ENCODE measurements at places on chromosomes 12 and 14.

DNA sequence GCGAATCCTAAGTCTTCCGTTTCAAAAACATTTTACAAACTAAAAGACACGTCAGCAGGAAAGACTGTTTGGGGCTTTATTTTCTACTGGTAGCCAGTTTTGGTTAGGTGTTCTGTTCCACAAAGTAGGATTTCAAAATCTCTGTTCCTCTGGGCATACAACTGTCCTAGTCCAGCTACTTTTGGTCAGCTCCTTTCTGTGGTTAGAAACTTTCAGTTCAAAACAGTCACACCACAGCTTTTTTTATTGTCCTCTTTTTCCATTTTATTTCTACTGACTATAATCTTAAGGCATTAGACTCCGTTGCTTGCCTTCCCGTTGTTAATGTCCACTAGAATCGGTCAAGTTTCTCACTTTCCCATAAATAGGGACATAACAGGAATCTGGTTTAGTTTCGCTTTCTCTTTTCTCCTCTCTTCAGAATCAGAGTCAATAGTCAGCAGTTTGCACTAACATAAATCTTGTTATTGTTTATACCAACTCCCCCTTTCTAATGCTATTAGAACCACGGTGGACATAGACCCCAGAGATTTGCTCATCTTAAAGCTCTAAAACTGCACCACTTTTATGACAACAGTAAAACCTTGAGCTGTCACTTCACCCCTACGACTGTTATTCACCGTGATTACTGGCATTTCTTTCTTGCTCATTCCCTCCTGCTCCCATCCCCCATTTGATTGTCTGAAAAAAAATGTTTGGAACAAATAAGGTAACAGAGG lies 41.5 kb upstream of the NPAS3 start:
- no peak for DNase-seq

DNA sequence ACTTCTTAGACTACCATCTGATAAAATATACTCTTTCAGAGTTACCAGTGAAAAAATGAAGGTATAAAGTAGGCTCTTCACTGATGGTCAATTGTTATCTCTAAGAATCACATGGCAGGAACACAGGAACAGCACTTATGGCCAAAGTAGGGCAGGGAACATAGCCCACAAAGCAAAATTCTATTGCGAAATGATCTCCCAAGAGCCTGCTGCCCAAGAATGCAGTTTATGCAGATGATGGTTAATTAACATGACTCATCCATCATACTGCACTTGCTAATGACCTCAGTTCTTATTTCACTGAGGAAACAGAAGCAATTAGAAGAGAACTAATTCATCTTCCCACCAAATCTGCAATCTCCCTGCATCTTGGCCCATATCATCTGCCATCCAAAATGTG lies 133.8 kb downstream of the SLC2A13 start:
- DNase-seq, result no peak

DNA sequence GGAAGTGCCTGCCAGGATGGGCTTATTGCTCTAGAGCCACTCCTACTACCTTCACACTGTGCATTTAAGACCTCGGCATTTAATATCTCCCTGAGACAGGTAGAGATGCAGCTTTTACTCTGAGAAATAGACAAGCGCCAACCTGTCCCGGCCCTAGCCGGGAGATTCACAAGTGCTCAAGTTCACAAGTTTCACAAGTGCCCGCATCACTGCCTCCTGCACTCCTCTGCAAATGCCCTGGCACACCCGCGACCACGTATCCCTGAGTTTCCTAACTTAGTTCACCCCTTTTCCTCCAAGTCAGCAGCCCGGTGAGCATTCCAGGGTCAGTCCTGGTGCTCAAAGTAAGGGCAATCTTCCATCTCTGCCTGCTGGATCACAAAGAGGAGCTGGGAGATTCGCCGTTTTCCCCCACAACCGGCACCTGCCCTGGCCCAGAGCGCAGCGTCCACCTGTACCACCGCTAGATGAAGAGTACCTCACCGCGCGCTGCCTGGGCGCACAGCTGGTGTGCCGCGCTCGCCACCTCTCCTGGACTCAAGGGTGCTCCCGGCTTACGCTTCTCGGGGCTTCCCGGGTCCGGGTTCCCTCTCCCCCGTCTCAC lies 5.0 kb upstream of the SLC38A4 start:
- DNase-seq, result no peak

GRCh38 chr14:104216457-104216856 lies 78.1 kb downstream of the KIF26A start:
- DNase-seq, result no peak

DNA sequence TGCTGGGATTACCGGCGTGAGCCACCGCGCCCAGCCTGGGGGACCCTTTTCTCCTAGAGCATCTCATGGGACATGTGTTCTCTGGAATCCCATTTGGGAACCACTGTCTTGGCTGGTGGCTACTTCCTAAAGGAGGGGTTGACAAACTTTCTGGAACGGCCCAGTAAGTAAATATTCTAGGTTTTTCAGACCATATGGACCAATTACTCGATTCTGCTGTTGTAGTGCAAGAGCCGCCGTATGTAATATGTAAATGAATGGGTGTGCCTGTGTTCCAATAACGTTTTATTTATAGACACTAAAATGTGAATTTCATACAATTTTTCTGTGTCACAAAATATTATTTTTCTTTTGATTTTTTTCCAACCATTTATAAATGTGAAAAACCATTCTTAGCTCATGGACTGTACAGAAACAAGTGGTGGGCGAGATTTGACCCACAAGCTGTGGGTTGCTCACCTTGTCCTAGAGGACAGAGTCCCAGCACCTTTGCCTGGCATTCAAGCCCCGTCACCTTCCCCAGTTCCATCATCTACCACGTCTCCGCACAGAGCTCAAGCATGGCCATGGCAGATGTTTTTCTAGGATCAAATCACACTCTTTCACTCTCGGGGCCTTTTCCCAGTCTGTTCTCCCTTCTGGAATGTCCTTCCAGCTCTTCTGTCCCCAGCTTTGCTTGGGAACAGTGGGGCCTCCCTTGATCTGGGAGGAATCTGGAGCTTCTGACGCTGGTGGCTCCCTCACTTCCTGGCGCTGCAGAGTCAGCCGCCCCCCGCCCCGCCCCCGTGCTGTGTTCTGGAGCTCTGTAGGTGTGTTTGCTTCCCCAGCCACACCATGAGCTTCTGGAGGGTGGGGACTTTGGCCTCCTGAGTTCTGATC lies 17.9 kb upstream of the RCOR1 start:
- DNase-seq, result no peak

- no peak for DNase-seq
These were observed 29.8 kb upstream of the CDKN3 start for GRCh38 chr14:54366736-54367735.

- DNase-seq, result no peak
These were observed 16.7 kb upstream of the GCH1 start for GRCh38 chr14:54919330-54919729.

- no peak for DNase-seq
These were observed 149.1 kb downstream of the KLHL28 start for GRCh38 chr14:44812672-44813071.

- DNase-seq, result no peak
These were observed 449.2 kb downstream of the DPF3 start for GRCh38 chr14:72444701-72445100.

DNA sequence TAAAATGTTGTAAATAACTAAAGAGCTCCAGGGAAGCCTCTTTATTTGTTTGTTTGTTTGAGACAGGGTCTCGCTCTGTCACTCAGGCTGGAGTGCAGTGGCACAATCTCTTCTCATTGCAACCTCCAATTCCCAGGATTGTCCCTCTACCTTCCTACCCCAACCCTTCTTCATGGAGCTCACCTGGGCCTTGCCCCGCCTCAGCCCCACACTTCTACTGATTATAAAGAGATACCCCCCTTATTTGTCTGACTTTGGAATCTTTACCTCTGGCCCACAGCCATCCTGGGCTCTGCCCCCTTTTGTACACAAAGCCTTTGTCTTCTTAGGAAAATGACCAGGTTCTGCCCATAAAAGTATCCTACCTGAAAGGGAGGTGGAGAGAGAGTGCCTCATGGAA lies 9.1 kb upstream of the BLTP3B start:
- DNase-seq, result no peak

GRCh38 chr12:39846971-39847650 lies 227.5 kb upstream of the ABCD2 start:
- no peak for DNase-seq

GRCh38 chr12:93134893-93135285 lies 205.8 kb upstream of the EEA1 start:
- DNase-seq, result no peak

GRCh38 chr12:66115071-66115600 lies 15.4 kb downstream of the LLPH start:
- DNase-seq, result no peak

GRCh38 chr14:72439707-72440106 lies 454.2 kb downstream of the DPF3 start:
- DNase-seq, result peak; percentile 50

DNA sequence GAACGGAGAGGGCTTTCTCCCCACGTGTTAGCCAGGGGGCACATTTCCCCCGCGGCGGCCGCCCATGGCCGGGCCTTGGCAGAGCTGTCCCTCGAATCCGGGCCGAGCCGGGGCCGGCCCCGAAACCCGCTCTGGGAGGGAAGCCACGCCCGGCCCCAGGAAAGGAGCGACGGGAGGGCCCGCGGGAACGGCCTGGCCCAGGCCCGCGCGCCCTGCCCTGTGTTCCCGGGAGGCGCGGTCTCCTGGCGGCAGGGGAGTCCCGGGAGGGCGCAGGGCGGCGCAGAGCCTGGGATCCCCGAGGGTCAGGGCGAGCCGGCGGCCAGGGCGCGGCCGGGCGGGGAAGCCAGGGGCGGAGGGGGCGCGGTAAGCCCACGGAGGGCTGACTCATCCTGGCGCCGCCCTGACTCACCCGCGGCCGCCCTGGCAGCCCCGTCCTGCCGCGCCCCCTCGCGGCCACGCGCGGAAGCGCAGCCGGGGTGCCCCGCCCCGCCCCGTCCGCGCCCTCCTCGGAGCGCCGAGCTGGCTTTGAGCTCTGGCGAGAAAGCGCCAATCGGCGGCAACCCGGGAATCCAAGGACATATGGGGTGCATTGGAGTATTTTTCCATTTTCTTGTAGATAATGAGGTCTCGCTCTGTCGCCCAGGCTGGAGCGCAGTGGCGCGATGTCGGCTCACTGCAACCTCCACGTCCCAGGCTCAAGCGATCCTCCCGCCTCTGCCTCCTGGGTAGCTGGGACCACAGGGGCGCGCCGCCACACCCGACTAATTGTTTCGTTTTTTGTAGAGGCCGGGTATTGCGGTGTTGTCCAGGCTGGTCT lies 31.8 kb upstream of the PLEKHG6 start:
- DNase-seq, result peak; percentile 85

GRCh38 chr12:39329018-39329417 lies 113.9 kb downstream of the KIF21A start:
- no peak for DNase-seq

GRCh38 chr14:23076785-23077408 lies 18.0 kb downstream of the ACIN1 start:
- DNase-seq, result no peak

DNA sequence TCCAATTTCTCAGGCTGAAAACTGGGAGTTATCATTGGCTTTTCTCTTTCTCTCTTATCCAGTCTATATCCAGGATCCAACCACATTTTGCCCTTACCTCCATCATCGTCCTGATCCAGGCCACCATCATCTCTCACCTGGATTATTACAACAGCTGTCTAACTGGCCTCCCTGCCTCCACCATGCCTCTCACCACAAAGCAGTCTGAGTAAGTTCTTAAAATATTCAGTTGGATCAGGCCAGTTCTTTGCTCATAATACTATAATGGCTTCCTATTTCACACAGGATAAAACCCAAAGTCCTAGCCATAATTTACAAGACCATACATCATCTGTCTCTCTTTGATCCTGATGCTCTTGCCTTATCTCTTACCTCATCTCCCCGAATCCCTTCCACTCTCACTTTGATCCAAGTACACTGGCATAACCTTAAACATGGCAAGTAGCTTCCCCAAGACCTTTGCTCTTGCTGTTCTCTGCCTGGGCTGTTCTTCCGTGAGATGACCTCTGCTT lies 133.4 kb upstream of the RAP1B start:
- DNase-seq, result no peak

- DNase-seq, result no peak
These were observed 1086.9 kb downstream of the TMEM121 start for GRCh38 chr14:106613256-106613655.

DNA sequence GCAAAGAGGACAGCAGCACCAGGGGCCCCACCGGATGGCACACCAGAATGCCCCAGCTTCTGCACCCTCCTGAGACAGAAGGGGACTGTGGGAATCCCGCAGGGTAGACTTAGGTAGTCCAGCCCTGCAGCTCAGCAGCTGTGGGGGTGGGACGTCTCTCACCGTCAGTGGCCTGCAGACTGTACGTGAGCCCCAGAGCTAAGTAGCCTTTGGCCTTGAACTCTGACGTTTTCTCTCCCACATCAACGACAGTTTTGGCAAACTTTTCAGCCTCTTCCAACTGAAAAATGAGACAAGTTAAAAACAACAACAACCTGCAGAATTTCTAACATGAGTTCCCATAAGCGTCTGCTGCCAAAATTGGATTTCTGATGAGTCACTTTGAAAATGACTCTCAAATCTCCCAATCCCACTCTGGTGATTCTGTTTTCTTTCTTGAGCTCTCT lies 161.4 kb downstream of the TTC7B start:
- no peak for DNase-seq

DNA sequence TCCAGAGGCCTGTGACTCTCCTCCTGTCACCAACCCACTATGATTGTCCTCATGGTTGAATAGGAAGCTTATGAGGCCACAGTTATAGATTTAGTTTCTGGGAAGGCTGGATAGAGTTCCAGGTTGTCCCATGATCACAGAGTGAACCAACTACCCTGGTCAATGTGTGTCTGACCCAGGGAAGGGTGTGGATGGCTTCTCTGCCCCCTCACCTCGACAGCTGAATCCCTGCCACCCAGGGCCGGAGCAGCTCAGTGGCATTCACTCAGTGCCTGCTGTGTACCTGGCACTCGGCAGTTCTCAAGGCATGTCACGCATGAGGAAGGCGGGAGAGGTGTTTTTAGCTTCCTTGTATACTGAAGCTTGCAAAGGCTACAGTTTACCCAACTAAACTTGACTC lies 43.2 kb downstream of the JDP2 start:
- DNase-seq, result no peak

DNA sequence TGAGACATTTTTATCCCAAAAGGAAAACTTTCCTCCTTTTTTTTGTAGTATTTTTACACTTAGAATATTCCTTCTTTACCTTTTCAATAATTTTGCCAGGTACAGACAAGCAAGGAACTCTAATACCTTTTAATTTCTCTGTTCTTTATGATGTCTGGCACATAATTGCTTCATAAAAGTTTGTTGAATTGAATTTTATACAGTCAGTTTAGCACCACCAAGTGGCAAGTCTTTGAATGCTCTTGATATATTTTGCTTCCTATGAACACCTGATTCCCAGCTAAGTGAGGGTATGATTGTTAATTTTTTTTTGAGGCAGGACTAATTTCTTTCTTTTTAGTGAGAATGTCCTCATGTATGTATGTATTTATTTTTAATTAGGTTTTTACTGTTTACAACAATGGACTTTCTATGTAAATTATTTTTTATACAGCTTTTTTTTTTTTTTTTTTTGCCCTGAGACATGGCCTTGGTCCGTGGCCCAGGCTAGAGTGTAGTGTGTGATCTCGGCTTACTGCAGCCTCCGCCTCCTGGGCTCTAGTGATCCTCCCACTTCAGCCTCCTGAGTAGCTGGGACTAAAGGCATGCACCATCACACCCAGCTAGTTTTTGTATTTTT lies 6.9 kb downstream of the TBC1D15 start:
- DNase-seq, result no peak

GRCh38 chr14:59093902-59094301 lies 94.6 kb upstream of the DAAM1 start:
- no peak for DNase-seq

- DNase-seq, result no peak
These were observed 509.5 kb downstream of the TMEM132D start for GRCh38 chr12:129394177-129394825.

GRCh38 chr12:27968972-27969623 lies 3.4 kb downstream of the PTHLH start:
- DNase-seq, result no peak

GRCh38 chr12:50006280-50006679 lies 19.0 kb downstream of the RACGAP1 start:
- DNase-seq, result no peak
